ENCODE measurements at places on chromosomes 11 and 22.

- peak within 1 kb of the TSS; percentile 79 for H3K4me3 ChIP-seq
- peaks cover 7% of the 10 kb centered on the region for H3K36me3 ChIP-seq
- H3K4me1 ChIP-seq: peaks cover 44% of the 10 kb centered on the region
- H3K27me3 ChIP-seq: no peaks in the 10 kb centered on the region
These were observed at the start of gene SMPD1 for GRCh38 chr11:6389905-6390717. Gene SMPD1 (plus strand): TSS chr11:6390474. CDS start chr11:6390599, 125 bp downstream.

DNA sequence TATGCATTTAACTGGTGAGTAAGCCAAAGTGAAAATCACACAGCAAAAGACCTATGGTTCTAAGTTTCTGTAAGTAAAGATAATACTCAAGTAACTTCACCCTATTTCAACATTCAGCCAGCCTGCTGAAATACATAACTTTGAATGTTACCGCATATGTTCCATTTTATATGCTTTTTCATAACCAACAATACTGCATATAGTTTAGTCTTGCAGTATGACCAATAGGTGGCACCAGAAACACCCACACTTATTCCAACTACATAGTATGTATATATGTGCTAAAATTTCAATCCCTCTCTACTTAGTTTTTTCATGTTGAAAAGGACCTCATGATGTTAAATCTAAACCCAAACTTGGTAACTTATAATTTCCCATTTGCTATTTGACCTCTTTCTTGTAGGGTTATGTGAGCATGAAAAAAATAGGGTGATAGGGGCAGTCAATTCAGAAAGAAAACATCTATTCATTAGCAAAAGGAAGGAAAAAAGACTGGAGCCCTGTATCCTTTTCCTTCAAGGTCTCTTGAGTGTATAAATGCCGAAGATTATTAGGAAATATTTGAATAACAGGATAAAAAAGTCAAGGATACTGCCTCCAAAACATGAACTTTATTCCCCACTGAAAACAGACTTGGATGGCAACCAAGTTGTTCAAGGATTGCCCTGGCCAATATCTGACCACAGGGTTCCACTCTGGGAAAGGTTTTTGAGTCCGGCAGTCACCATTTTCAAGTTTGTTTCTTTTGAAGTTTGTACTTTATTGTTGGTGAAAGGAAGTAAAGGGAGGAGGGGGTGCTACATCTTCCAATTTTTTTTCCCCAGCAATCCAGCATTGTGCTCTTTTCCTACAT lies 23.8 kb upstream of the FZD4 start:
- no peak overlapping the region for H3K27ac ChIP-seq
- no peaks in the 10 kb centered on the region for H3K4me1 ChIP-seq
- H3K36me3 ChIP-seq: no peaks in the 10 kb centered on the region
- peak; percentile 8 for DNase-seq

- peaks cover 1% of the 10 kb centered on the region for H3K27me3 ChIP-seq
- H3K36me3 ChIP-seq: no peaks in the 10 kb centered on the region
- H3K4me3 ChIP-seq: no peak overlapping the region
- H3K27ac ChIP-seq: no peak overlapping the region
- no peak for DNase-seq
These were observed 105.5 kb downstream of the FAT3 start for GRCh38 chr11:92330114-92330513.

GRCh38 chr11:112751772-112752171 lies 209.4 kb upstream of the NCAM1 start:
- H3K27me3 ChIP-seq: peaks cover 2% of the 10 kb centered on the region
- H3K4me3 ChIP-seq: no peak overlapping the region
- H3K4me1 ChIP-seq: no peaks in the 10 kb centered on the region

- peaks cover 30% of the 10 kb centered on the region for H3K4me1 ChIP-seq
- peaks cover 41% of the 10 kb centered on the region for H3K27me3 ChIP-seq
- H3K27ac ChIP-seq: peak within 1 kb of the TSS; percentile 55
- DNase-seq: peak; percentile 77
- peaks cover 23% of the 10 kb centered on the region for H3K36me3 ChIP-seq
These were observed at the start of gene ADM for GRCh38 chr11:10304495-10305261. Gene ADM (plus strand): TSS chr11:10305073. CDS start chr11:10305701, 628 bp downstream.

- peaks cover 1% of the 10 kb centered on the region for H3K27me3 ChIP-seq
- no peak overlapping the region for H3K27ac ChIP-seq
- H3K4me3 ChIP-seq: no peak overlapping the region
- DNase-seq: no peak
These were observed 22.7 kb downstream of the IFT27 start for GRCh38 chr22:36753120-36753802.

DNA sequence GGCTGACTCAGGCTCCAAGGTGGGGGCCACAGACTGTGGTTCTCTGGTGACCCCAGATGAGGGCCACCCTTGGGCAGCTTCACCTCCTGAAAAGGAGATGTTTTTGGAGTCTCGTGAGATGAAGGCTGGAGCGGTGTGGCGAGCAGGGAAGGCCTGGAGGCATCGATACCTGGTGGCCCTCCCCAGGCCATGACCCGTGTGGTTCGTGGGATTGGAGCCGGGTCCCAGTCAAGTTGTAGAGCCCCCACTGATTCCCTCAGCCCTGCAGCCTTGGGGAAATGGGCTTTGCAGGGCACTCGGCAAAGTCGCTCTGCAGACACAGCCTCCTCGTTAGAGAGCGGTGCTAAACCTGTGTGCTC lies 1083.4 kb downstream of the BRD1 start:
- no peak overlapping the region for H3K27ac ChIP-seq
- no peaks in the 10 kb centered on the region for H3K4me1 ChIP-seq

DNA sequence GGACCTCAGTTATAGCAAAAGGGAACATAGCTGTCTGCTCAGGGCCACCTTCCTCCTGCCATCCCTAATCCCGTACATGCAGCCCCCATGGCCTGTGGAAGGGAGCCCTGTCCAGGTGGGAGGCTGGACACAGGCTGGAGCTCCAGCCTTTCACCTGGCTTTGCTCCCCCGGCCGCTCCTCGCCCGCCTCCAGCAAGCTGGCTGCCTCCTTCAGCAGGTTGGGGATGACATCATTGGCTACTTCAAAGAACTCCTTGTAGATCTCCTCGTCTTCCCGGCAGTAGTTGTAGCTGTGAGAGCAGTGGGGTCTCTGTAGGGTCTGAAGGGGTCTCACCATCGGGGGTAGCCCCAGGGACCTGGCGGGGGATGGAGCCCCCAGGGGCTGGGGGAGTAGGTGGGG lies 2.5 kb upstream of the MAP4K2 start:
- no peaks in the 10 kb centered on the region for H3K27me3 ChIP-seq
- peaks cover 43% of the 10 kb centered on the region for H3K4me1 ChIP-seq
- peaks cover 14% of the 10 kb centered on the region for H3K36me3 ChIP-seq
- H3K27ac ChIP-seq: no peak overlapping the region
- no peak for DNase-seq

DNA sequence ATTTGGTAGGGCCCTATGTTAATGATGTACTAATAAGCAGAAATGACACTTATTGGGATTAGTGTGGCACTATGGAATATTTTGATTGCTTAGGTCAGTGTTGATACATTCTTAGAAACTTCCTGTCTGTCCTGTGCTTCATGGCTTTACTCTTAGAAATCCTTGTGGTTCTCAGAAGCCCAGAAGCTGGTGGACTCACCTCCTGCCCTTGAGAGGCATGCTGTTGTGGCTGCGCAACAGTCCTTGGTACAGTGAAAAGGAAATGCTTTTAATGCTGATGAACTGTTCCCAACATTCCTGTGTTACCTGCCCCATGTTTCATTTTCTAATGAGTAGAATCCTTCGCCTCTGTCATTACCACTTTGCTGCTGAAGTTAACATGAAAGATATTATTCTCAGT lies 52.4 kb upstream of the MYO18B start:
- no peaks in the 10 kb centered on the region for H3K27me3 ChIP-seq
- H3K27ac ChIP-seq: no peak overlapping the region
- no peak for DNase-seq
- no peaks in the 10 kb centered on the region for H3K36me3 ChIP-seq
- H3K4me3 ChIP-seq: no peak overlapping the region

DNA sequence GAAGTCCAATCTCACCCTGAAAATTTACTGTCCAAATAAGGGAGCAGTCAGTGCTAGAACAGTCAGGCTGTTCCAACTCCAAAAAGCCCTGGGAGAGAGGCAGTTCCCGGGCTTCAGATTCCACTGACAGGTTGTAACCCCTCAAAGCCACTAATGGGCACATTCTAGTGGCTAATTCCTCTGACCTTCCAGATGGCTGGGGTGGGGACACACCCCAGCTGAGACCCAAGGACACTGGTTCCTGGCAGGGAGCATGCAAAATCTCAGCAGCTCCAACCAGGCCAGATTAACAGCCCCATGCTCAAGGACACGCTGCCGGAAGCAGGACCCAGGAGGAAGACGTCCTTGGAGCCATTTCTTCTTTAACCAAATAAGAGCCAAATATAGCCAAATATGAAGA lies 92.7 kb downstream of the RPL27A start:
- no peak overlapping the region for H3K27ac ChIP-seq
- no peaks in the 10 kb centered on the region for H3K4me1 ChIP-seq
- peaks cover 4% of the 10 kb centered on the region for H3K27me3 ChIP-seq
- H3K36me3 ChIP-seq: no peaks in the 10 kb centered on the region
- H3K4me3 ChIP-seq: no peak overlapping the region

GRCh38 chr11:118522571-118523072 lies 4.7 kb upstream of the TTC36 start:
- no peaks in the 10 kb centered on the region for H3K4me1 ChIP-seq
- no peaks in the 10 kb centered on the region for H3K27me3 ChIP-seq
- H3K27ac ChIP-seq: no peak overlapping the region

- H3K4me3 ChIP-seq: no peak overlapping the region
- no peak overlapping the region for H3K27ac ChIP-seq
- H3K27me3 ChIP-seq: no peaks in the 10 kb centered on the region
- H3K4me1 ChIP-seq: no peaks in the 10 kb centered on the region
- no peaks in the 10 kb centered on the region for H3K36me3 ChIP-seq
These were observed 78.8 kb upstream of the BID start for GRCh38 chr22:17853073-17853472.

DNA sequence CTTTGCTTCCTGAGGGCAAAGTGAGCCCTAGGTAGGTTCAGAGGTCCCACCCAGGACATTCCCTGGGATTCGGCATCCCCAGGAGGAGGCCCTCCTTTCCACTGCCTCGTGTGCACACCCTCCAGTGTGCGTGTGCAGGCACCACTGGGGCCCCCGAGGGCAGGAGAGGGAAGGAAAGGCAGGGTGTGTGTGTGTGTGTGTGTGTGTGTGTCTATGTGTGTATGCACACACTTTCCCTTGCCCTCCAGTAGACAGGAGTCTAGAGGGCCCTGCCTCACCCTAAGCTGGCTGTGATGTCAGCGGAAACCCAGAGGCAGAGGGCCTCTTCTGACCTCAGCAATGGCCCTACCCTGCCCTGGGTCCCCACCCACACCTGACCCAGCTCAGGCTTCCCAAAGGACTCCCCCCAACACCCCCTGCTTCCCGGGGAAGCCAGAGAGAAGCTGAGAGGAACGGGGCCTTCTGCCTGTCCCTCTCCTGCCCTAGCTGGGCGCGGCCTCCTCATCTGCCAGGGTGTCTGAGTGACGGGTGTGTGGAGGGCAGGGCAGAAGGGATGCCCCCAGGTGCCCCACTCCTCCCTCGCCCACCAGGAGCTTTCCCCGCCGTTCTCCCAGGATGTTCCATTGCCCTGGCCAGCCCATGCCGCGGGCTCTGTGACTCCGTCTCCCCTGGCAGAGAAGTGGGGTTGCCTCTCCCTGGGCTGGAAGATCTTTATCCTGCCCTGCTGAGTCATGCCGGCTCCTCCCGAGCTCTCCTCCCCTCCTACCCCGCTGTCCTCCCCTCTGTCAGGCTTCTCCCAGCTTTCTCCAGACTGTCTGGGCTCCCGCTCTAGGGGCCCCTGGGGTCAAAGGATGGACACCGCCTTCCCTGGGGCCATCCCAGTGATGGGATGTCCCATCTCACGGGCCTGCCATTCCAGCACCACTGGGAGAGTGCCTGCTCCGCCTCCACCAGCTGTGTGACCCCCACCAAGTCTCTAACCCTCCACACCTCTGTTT lies 6.0 kb upstream of the CLCF1 start:
- no peak overlapping the region for H3K4me3 ChIP-seq
- H3K27ac ChIP-seq: no peak overlapping the region
- H3K4me1 ChIP-seq: peaks cover 12% of the 10 kb centered on the region
- DNase-seq: no peak
- H3K36me3 ChIP-seq: no peaks in the 10 kb centered on the region
- peaks cover 11% of the 10 kb centered on the region for H3K27me3 ChIP-seq

GRCh38 chr11:77186302-77186701 lies 58.3 kb downstream of the MYO7A start:
- H3K4me3 ChIP-seq: no peak overlapping the region
- no peaks in the 10 kb centered on the region for H3K36me3 ChIP-seq
- H3K27me3 ChIP-seq: no peaks in the 10 kb centered on the region
- no peak overlapping the region for H3K27ac ChIP-seq
- H3K4me1 ChIP-seq: no peaks in the 10 kb centered on the region
- no peak for DNase-seq

GRCh38 chr11:6452219-6452618 lies 11.4 kb upstream of the HPX start:
- H3K4me1 ChIP-seq: no peaks in the 10 kb centered on the region
- H3K4me3 ChIP-seq: no peak overlapping the region
- DNase-seq: no peak

GRCh38 chr22:37218771-37219411 lies 6.6 kb upstream of the SSTR3 start:
- no peaks in the 10 kb centered on the region for H3K27me3 ChIP-seq
- H3K4me3 ChIP-seq: peak overlapping the region; percentile 76
- peaks cover 74% of the 10 kb centered on the region for H3K4me1 ChIP-seq
- peak overlapping the region; percentile 94 for H3K27ac ChIP-seq
- peak; percentile 85 for DNase-seq

- no peak overlapping the region for H3K27ac ChIP-seq
- peak; percentile 12 for DNase-seq
- peaks cover 4% of the 10 kb centered on the region for H3K4me1 ChIP-seq
- no peaks in the 10 kb centered on the region for H3K27me3 ChIP-seq
These were observed 8.6 kb downstream of the DNHD1 start for GRCh38 chr11:6505577-6506240.

- peaks cover 6% of the 10 kb centered on the region for H3K4me1 ChIP-seq
- no peak overlapping the region for H3K4me3 ChIP-seq
- H3K27ac ChIP-seq: no peak overlapping the region
- no peaks in the 10 kb centered on the region for H3K27me3 ChIP-seq
- peaks cover 1% of the 10 kb centered on the region for H3K36me3 ChIP-seq
These were observed 12.1 kb upstream of the SPTBN2 start for GRCh38 chr11:66741153-66741552.
